IMR-90 (cell line): ENCODE measurements at places on chromosomes 3 and 15. TPM values are rescaled to one million over a fixed set of nuclear protein-coding genes. Genes with fewer than 3 reads are reported as not detected.

The CACNA1D gene
- under 0.01 TPM in 1 of 2 replicates, not detected in the other for total RNA-seq

The DAPK2 gene
- total RNA-seq = 0.28 and 0.36 TPM in 2 replicates

The ACTRT3 gene
- 2.5 TPM in 2 replicates for total RNA-seq

The PARP3 gene
- total RNA-seq = 14.4 and 16.3 TPM in 2 replicates

The MNS1 gene
- 0.36 and 0.83 TPM in 2 replicates for total RNA-seq

The PLSCR5 gene
- not detected in 2 replicates for total RNA-seq
